Cerebellar nuclear complex (tissue), 1 donor: ENCODE measurements at places on chromosomes 2 and 18.
A peak's percentile ranks its signal among the peaks of the same experiment; 100 is the strongest.

DNA sequence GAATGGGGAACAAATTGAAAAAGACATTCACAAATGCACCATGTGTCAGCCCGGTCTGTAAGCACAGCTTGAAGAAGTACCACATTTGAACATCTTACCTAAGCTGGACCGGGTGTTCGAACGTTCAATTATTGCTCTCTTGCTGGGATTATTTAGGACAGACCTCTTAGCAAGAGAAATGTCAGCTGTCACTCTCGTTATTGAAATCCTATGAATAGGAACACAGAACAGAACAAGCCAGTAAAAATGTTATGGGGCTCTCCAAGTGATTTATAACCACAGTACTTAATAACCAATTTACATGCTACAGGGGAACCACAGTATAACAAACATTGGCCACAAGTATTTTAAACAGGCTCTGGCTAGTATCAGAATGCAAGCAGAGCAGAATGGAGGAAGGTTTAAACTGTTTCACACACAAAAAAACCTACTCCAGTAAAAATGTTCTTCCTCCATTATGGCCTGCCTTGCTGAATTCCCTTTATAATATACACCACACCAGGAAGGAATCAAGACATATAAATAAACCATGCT is 32.5 kb upstream of the ARL5A start:
- no peak for DNase-seq

DNA sequence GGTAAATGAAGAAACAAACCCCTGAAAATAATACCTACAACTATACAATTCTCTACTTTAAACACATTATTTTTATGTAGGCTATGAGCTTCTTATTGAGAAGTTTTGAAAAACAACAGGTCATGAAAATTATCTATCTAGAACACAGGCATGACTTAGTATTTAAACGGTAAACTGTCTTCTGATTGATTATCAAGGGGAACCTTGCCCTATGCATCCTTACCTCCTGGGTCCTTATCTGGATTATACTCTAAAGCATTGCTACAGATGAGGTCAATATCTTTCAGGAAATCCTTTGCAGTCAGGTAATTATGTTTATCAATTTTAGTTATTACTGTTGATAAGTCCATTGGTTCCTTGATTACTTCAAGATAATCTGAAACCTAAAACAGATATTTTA is 144.3 kb downstream of the ATAD2B start:
- DNase-seq, result no peak

DNA sequence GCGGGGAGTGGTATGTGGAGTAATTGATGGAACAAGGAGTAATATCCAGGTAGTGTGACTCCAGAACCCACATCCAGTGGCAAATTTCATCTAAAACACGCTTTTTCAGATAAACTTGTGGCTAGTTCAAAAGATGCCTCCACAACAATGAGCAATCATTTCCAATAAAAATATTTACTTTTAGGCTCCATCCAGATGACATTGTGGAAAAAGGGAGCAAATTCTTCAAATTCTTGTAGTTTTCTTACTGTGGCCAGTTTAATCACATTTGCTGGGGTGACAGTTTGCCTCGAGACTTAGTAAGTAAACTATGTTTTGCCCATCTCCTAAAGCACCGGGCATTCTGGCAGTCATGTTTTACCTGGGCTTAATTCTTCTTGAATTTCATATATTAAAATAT is 243.6 kb downstream of the IRS1 start:
- no peak for DNase-seq

- no peak for DNase-seq
These were observed 119.9 kb downstream of the PARD3B start for GRCh38 chr2:204665207-204665606.

- no peak for DNase-seq
These were observed 85.1 kb upstream of the FZD5 start for GRCh38 chr2:207854484-207855440.

DNA sequence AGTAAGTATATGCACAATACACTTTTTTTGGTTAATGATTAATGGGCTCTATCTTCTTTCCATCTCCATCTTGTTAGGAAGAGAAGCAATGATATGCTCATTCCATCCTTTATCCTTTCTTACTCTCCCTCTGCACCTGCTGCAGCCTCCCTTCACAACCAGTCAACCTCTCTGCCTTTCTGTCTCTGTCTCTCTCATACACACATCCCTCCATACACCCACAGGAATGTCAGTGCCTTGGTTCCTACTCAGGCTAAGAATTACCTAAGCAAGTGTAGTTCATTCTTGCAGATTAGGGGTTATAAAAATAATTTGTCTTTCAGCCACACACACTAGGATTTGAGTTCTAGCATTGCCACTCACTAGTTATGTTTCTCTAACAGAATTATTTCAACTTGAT is 45.6 kb downstream of the MAP2 start:
- no peak for DNase-seq

GRCh38 chr2:187855689-187856088 is 301.5 kb upstream of the TFPI start:
- DNase-seq, result no peak

- no peak for DNase-seq
These were observed 83.7 kb upstream of the SLC1A4 start for GRCh38 chr2:64905338-64906024.

- DNase-seq, result no peak
These were observed 413.0 kb downstream of the PTPRM start for GRCh38 chr18:7980136-7980535.

- no peak for DNase-seq
These were observed 109.6 kb downstream of the MEP1B start for GRCh38 chr18:32299484-32299883.

DNA sequence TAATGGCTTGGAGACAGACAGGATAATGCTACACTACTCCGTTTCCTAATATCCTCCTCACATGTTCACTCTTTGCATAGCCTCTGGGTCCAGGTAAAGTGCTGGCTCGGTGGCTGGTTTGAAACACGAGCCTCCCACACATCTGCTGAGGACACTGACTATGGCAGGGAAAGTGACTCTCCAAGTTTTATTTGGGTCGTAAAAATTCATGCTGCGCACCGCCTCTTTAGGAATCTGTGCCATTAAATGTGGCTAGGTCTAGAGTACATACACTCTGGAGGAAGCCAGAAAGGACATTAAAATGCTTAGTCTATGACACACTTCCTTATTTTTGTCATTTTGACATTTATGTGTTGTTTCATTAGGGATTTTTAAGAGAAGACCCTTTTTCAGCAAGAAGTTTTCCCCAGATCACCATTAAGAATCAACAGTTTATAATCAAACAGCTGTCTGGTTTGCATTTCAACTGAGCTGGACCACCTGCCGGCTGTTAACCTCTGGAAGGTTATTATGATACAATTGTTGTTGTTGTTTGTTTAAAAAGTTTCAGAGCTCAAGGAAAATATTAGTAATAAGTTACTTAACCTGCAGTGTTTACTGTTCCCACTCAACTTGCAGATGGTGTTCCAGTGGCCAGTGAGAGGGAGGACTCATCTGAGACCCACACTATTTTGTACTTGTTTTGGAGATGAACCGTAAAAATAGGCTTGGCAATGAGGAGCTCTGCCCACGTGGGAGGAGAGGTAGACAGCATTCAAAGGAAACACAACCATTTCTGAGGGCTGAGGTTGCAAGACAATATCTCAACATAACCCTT is 443.3 kb upstream of the MEIS1 start:
- no peak for DNase-seq

DNA sequence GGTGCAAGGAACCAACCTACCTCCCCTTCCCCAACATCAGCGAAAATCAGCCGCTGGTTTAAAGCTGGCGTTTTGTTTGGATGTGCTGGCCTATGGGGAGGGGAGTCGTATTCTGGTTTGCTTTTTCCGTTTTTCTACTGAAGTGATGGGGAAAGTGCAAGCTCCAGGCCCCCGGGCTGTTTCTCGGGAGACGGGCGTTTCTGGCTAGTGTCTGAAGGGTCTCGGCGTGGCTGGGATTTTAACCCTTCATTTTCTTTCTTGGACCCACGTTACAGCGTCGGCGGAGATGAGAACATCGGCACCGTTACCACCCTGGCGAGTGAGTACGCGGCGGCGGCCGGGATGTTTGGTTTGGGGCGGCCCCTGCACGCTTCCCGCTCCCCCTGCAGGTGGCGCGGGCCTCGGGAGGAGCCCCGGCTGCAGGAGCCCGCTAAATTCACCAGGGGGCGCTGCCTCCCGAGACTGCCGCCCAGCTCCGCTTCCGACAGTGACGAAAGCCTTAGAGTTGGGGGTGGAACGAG is 70.7 kb downstream of the PLB1 start:
- peak; percentile 29 for DNase-seq
